ENCODE measurements at places on chromosomes 11 and 22. TPM values are rescaled to one million over a fixed set of nuclear protein-coding genes. Genes with fewer than 3 reads are reported as not detected.

- no peak for DNase-seq
Observed at GRCh38 chr11:3375552-3375951, 3.4 kb downstream of the ZNF195 start.

DNA sequence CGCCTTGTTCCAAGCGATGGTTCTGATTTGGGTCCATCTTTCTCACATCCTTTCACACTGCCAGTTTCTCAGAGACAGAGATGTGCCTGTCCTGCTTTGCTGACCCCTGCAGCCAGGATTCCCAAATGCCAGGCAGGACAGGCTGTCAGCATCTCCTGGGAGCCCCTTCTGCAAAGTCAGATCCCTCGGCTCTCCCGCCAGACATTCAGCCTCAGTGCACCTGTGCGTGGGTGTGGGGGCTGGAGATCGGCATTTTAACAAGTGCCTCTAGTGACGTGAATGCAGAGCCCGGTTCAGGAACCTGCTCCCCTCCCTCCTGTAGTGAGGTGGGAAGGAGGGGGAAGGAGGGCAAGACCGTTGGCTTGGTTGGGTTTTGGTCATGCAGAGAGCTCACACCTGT, 108.9 kb upstream of the FGF3 start:
- DNase-seq, result no peak

- DNase-seq, result no peak
Observed at GRCh38 chr11:61082931-61083531, 19.3 kb upstream of the CD5 start.

GRCh38 chr22:47601666-47602065, 839.2 kb downstream of the TBC1D22A start:
- no peak for DNase-seq

DNA sequence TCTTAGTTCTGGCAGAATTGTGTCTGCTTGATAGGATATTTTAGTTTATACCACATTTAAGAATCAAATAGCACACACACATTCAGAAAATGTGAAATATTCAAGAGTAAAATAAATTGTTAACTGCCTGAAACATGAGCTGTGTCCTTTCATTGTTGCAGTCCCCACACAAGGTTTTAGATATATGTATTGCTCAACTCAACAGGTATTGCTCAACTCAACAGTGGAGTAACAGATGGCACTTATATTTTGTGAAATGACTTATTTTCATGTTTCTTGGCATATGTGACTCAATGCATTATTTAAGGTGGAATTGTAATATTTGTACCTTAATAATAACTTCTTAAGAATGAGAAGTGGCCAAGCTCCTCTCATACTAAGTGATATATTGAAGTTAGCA, 760.3 kb downstream of the CNTN5 start:
- no peak for DNase-seq

DNA sequence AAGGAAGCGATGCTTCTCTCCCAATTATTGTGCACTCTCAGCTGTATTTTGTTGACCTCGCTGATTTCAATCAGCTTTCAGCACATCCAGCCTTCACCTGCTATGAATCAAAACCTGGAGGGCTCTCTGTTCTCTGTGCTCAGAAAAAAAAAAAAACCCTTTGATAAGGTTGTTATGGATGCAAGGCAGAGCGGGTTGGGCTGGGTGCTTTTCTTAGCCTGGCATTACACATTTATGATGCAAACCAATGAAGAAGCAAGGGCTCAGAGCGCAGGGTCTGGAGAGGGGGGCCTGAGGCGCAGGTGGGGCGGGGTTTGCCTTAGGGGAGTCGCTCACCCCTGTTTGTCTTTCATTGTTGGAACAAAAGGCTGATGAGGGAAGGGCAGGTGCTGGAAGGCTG, 86.0 kb upstream of the CADM1 start:
- DNase-seq, result no peak

- no peak for DNase-seq
Observed at GRCh38 chr11:131025020-131025419, 108.7 kb upstream of the SNX19 start.

GRCh38 chr22:50710886-50711285, 27.1 kb upstream of the ACR start:
- DNase-seq, result no peak

DNA sequence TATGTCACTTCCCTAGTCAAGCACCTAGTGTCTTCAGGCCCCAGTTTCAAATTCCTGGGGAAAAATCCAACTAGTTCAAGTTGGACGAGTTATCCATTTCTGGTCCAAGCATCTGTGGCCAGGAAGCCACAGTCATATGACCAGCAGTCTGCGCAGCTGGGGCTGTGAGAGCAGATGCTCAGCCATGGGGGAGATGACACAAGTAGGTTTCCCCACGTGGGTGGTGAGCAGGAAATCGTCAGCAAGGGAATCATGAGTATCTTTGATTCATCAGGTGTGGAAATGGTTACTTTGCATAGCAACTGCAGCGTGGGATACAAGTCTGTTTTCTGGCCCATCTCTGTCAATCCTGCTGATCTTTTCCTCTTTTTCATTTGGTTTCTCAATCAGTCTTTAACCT, 185.3 kb downstream of the C11orf91 start:
- DNase-seq, result no peak

Gene EXPH5
- 5.6 TPM for total RNA-seq

Gene OR51B4
- total RNA-seq, result 0.23 TPM

Gene NTM
- 11.2 TPM for total RNA-seq

Gene TEX12
- total RNA-seq, result not detected

Gene YPEL4
- total RNA-seq, result 1.9 TPM

Gene KRTAP5-7
- not detected for total RNA-seq
